Activated effector memory CD4-positive, alpha-beta T cell treated with Interleukin-2 at 50 U/mL for 16 hours (primary cell): ENCODE measurements at places on chromosomes 7 and 10.

DNA sequence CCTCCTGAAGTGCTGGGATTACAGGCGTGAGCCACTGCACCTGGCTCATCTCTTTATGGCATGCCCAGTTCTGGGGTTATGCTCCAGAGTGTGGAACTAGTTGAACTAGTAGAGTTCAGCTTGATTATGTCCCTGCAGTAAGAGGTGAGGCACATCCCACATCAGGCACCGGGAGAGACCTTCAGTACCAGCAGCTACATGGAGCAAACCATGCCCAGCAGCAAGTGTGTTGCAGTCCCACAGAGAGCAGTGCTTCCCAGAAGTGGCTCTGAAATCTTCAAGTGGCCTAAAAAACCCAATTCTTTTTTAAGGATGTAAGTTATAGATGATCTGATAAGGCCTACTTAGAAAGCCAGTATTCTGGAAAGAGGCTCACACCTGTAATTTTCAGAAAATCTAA is 331.9 kb upstream of the PRKCQ start:
- DNase-seq: no peak

DNA sequence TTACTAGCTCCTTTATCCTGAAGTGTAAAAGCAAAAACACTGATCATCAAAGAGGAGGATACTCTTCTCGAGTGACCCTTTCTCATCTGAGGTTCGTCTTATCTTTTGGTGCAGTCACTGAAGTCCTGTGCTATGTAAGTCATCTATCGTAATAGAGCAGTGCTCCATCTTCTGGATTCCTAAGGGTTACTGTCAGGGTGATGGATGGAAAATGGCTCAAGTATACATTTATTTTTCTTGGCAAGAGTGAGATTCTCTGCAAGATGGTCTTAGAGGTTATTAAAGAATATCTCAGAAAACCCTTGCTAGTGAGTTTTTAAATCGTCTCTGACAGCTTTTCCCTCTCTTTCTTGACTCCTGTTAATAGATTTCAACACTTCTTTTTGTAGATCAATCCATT is 12.4 kb downstream of the PRKG1 start:
- DNase-seq: no peak

DNA sequence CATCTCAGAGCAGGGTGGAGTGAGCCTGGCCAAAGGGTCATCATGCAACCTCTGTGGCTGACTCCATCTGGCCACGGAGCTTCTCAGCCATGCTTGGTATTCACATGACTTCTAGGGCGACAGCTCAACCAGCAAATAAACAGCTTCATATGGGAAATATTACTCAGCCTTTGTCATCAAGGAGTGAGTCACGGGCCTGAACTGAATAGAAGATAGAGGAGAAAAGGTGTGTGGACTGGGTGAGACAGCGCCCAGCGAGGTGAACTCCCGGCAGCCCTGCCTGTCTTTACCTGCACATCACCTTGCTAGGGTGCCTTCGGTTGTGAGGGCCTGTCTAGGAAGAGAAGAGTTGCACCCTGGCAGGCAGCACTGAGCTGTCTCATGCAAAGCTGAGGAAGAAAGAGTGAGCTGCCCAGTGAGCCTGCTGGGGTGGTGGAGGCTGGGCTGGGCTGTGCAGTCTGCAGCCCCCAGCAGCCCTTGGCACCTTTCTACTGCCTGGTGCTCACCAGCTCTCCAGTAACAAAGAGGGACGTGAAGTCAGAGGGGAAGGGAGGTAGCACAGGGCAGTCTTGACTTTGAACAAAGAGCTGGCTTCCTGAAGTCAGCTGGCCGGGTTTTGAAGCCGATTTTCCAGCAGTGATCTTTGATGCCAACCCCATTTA is 114.2 kb downstream of the EGFR start:
- DNase-seq: no peak

- DNase-seq: no peak
Measured at GRCh38 chr7:122402235-122402634, 97.7 kb upstream of the FEZF1 start.

DNA sequence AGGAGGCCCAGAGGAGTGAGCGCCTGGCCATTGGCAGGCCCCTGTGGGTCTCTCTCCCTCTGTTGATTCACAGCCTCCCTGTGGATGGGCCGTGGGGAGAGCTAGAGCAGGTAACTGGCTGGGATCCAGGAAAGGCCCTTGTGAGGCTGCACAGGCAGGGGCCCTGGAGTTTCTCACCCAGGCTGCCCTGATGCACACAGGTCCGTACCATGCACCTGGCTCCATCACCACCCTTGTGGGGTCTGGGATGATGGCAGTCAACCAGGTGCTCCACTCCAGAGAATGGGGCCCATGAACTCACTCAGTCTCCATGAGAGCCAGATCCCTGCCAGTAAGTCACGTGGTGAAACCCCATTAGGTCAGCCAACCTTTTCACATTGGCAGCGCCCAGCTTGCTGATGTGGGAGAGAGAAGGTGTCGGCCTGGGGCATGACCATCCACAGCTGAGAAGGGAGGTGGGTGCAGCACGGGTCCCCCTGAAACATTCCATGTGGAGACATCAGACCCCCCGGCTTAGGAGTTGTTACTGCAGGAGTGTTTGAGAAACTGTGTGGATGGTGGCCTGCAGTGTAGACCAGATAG is 320.8 kb downstream of the ADARB2 start:
- no peak for DNase-seq

GRCh38 chr7:44639671-44640321 is 33.4 kb downstream of the OGDH start:
- no peak for DNase-seq
